ENCODE measurements at places on chromosomes 2 and 18.

DNA sequence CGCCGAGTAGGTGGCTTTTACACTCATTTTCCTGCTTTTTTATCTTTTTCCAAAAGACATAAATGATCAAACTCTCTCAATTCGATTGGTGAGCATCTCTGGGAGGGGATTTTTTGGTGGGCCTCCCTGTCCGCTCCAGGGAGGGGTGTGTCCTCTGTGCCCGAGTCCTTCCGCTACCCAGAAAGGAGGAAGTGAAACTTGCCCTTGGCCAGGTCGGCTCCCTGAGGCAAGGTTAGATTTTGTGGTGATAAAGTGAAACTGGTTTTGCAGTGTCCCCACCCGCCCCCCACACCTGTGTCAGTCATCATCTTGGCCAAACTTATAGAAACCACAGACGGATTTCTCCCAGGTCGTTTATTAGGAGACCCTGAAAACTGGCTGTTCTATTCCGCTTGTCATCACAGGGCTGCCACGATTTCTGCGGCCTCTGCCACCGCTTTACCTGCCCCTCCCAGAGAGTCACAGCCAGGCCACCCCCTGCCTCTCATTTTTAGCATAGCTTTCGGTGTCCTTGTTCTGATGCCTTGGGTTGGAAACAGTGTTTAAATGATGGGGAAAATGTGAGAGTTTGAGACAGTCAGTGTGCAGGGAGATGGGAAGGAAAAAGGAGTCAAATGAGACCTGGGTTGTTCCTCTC, 93.6 kb downstream of the SH3BP4 start:
- DNase-seq, result no peak

DNA sequence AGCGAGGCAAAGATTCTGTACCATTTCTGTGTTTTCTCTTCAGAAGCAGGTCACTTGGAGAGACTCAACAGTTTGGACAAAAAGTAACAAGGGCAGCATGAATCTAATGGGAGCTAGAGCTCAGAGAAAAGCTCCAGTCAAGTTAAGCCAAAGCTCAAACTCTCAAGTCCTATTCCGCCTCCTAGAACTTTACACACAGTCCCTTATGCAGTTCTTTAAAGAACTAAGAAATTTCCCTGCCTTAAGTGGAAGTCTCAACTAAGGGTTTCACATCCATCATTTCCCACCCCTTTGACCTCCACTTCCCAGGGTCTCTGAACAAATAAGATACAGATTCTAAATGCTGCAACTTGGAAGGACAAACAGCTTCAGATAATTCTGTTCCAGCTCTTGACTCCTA, 121.3 kb upstream of the RNU4ATAC start:
- DNase-seq, result no peak

DNA sequence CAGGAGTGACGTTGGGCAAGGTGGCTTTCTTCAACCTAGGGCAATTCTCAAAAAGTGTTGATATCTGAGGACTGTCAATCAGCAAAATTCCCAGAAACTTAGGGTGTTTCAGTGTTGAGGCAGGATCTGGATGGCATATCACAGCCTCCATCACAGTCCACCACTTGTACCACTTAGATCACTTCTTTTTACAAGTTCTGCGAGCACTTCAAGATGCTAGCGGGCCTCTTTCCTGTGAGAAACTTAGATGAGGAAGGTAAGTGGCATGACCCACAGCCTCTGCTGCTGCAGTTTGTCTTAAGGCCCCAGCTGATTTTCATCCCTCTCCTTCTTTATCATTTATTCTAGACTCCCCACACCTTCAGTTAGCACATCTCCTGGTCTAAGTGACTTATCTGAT, 295.4 kb upstream of the ZNF521 start:
- no peak for DNase-seq

GRCh38 chr18:70334728-70335329, 46.0 kb downstream of the SOCS6 start:
- no peak for DNase-seq

DNA sequence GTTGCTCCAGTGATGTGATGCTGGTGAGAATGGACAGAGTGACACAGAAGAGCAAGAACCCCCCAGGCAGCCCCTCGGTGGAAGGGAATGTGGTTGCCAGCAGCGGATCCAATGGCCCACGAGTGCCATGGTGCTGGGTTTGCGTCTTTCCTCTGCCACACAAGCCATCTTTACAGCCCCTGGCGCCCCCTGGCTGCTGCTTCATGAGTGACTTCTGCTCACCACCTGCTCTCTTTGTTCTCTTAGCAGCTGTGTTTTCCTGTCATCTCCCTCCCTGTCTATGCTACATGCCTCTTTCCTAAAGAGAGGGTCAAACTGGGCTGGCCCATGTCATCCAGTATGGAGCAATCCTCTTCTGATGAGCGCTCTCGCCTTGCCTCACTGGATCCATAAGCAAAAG, 300.0 kb upstream of the SMIM21 start:
- DNase-seq, result no peak

DNA sequence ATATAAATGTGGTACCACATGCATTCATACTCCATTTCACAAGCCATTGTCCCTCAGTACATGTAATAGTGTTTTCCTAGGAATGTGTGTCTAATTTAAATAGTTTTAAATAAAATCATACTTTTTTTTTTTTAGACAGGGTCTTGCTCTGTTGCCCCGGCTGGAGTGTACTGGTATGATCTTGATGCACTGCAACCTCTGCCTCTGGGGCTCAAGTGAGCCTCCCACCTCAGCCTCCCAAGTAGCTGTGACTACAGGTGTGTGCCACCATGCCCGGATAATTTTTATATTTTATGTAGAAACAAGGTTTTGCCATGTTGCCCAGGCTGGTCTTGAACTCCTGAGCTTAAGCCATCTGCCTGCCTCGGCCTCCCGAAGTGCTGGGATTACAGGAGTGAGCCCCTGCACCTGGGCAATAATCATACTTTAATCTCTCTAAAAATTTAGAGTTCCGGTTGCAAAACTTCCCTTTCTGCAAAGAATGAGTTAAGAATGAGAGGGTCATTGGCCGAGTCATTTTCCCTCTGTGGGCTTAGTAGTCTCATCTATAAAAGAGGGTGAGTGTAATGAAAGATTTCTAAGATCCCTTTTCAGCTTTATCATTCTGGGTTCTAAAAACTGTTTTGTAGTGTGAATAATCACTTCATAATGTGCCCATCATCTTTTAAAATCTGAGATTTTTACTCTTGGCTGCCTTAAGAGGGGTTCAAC, 116.0 kb upstream of the PELI1 start:
- DNase-seq, result no peak

DNA sequence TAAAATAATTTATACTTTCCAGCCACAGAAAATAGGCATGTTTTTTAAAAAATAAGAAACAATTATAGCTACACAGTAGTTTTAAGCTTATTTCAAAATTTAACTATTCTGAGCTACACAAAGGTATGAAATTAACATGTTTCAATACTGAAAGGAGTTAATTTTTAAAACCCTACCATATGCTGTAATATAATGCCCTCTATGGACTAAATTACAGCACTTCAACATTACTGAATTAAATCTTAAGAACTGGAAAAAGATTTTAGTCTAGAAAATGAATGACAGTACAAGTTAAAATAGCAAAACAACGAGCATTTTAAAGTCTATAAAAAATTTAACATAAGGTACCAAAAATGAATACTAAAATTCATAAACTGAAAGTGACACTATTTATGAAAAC, 36.3 kb downstream of the RTN4 start:
- no peak for DNase-seq

GRCh38 chr2:23545396-23545795, 160.4 kb downstream of the KLHL29 start:
- no peak for DNase-seq
